AML-193 (cell line): ENCODE measurements at places on chromosomes 2 and 18.

- no peak for DNase-seq
Measured at GRCh38 chr2:48792030-48792429, 36.5 kb upstream of the LHCGR start.

DNA sequence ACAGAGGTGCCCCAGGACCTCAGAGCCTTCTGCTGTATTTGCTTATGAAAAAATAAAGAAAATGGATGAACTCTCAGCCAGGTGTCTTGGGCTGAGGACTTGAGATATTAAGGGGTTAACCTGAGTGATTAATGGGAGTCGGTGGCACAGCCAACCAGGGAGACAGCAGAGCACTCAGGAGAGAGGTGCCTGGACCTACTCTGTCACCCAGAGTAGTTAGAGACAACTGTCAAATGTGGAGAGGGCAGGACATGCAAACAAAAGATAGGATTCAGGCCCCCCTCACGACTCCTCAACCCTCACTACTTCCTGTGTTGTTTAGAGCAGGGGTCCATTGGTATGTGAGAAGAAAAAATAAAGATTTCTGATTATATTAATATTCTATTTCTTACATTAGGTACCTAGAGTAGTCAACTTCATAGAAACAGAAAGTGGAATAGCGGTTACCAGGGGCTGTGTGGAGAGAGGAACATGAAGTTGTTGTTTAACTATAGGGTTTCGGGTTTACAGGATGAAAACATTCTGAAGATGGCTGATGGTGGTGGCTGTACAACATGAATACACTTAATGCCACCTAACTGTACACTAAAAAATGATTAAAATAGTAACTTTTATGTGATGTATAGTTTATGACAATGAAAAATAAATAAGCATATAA, 28.6 kb upstream of the CETN1 start:
- DNase-seq = no peak

DNA sequence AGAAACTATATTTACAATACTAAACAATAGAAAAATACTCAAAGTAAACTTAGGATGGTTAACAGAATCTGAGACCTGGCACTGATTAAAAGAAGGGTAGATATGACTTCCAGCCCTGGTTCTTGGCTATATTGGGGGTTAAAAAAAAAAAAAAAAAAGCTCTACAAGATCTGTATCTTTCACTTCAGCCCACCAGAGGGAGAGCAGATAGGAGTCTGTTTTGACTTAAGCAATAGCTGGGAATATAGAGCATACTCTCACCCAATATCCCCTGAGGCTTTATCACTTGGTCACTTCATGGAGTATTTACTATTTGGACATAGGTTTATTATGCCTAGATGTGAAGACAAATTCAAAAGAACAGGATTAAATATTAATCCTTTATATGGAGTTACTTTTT, 598.9 kb upstream of the LINC00305 start:
- DNase-seq = no peak

DNA sequence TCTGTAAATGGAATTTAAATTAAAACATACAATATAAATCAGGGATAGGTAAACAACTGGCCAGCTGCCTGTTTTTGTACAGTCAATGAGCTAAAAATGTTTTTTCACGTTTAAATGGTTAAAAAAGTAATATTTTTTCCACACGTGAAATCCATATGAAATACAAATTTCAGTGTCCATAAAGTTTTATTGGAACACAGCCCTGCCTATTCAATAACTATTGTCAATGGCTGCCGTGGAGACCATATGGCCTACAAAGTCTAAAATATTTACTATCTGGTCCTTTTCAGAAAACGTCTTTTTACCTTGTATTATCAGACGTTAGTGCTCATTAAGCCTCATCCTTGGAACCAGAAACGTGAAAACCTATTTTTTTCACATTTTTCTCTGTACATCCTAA, 1.3 kb downstream of the TMEM17 start:
- no peak for DNase-seq

DNA sequence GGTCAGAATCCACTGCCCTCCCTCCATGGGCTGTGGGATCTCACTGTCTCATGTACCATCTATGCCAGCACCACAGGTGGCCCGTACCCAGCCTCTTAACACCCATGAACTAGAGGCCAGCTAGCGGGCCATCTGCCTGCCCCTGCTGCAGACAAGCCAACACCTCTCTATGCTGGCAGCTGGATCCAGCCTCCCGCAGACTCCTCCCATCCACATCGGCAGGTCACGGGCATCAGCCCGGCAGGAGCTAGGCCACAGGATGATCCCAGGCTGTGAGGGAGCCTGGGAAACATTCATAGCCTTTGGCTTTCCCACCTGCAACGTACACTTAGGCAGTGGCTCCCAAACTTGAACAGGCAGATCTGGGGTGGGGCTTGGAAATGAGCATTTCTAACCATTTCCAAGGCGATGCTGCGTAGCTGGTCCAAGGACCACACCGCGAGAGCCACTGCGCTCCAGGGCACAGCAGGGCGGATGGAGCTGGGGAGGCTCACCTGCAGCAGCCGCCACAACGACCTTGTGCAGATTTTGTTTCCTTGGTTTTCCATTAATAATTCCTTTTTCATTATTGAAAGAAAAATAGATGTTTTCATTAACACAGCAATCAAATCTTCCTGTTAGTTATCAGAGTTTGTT, 114.7 kb downstream of the KCNF1 start:
- no peak for DNase-seq

DNA sequence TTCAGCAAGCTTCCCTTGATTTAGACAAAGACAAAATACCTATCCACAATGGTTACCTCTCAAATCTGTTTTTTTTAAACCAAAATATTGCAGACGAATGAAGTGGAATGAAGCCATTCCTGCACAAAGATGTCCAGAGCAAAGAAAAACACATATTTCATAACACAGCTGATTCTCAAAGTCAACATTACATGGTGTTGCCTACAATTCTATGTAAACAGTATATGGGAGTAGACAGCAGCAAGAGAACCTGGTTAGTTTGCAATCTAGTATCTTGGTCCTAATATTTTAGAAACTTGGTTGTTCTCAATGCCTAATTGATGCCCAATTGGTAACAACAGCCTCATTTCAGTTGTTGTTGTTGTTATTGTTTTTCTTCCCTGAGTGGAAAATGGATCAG, 1240.9 kb upstream of the CHAC2 start:
- DNase-seq = no peak

GRCh38 chr2:42910645-42911405, 118.4 kb upstream of the HAAO start:
- no peak for DNase-seq

GRCh38 chr2:5111581-5111980, 580.6 kb upstream of the SOX11 start:
- no peak for DNase-seq

- no peak for DNase-seq
Measured at GRCh38 chr2:218031771-218032257, 29.0 kb upstream of the TNS1 start.

DNA sequence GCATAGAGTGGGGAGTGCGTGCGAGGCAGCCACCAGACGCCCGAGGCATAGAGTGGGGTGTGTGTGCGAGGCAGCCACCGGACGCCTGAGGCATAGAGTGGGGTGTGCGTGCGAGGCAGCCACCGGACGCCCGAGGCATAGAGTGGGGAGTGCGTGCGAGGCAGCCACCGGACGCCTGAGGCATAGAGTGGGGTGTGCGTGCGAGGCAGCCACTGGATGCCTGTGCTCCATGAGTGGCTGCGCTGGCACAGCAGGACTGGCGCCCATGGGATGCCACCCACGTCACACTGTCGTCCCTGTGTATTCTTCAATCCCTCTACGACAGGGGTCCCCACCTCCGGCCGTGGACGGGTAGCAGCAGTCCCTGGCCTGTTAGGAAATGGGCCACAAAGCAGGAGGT, 221.9 kb downstream of the HDAC4 start:
- no peak for DNase-seq

DNA sequence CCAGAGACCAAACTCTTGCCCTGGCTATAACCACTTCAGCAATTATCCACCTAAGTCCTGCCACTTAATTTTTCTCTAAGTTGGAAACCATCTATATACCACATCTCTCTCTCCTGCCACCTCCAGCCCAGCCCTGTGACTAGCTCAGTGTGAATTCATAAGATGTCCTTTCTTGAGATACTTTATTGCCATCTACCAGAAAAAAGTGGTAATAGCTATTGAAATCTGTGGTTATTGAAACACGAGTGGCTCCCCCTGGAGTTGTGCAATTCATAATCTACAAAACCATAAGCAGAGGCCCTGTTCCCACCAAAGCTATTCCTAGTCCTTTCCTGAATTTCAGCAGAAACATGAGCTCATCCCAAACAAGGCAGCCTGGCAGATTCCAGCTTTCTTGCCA, 324.0 kb downstream of the TXNL1 start:
- no peak for DNase-seq

DNA sequence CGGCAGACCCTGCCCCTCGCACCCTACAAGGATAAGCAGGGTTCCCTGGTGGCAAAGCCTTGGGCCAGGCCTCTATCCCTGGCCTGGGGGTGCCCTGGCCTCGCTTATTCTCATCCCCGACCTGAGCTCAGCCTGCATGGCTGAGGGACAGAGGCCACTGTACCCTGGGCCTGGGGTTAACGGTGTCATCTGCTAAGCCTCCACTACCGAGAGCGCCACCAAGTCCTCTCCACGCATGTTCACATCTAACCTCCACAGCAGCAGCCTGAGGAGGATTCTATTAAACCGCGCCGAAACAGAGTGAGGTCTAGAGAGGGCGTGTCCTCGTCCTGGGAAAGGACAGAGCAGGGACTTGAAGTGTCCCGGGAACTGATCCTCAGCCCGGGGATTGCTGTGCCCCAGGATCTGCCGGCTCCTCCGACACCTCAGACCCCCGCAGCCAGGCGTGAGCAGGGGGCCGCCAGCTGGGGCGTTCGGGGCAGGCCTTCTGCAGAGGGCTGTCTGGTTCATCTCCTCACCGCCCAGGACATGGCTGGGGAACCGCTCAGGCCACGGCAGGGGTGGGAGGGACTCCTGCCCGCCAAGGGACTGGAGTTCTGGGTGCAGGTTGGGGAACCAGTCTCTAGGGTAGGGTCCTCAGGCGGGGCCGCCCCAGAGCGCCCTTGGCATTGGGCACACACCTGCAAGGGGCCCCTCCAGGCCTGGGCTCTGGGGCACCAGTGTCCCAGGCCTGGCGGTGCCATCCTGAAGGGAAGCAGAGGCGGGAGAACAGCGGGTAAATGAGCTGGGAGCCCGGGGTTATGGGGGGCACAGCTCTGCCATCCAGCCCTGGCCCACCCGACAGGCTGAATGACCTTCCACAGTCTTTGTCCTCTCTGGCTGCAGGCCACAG, 68.0 kb upstream of the SMAD7 start:
- no peak for DNase-seq

GRCh38 chr2:213989207-213989606, 421.6 kb upstream of the VWC2L start:
- DNase-seq = no peak

DNA sequence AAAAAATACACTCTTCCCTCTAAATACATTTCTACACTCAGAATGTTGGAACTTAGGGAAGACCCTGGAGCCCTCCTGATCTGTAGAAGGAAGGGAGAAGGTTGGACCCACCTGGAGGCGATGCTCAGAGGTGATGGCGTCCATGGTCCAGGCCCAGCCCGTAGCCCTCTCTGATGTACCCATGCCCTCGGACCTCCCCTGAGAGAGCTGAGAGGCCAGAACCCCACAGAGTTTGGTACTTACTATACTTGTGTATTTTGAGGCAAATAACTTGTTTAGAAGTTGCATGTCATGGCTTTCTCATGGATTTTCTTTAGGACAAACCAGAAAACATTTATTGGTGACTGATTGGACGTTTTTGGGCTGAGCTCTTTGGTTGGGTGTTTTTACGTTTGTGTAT, 10.5 kb downstream of the CTDP1 start:
- DNase-seq = no peak

GRCh38 chr2:28135799-28136198, 245.3 kb downstream of the BABAM2 start:
- no peak for DNase-seq

DNA sequence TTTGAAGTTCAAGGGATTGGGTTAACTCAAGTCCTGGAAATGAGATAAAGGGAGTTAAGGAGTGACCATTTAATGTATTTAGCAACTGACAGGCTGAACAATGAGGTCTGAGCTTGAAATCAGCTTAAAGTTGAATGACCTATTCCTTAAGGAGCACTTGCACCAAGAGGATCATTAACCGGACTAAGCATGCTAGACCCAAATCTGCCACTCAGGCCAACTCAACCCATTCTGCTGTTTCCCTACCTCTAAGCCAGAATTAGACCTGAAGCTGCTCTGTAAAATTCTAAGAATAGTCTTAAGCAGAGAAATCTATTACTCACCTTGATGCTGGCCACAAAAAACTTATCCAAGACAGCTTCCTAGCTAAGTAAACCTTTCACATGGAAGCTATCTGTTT, 59.8 kb downstream of the SPRED2 start:
- DNase-seq = no peak

DNA sequence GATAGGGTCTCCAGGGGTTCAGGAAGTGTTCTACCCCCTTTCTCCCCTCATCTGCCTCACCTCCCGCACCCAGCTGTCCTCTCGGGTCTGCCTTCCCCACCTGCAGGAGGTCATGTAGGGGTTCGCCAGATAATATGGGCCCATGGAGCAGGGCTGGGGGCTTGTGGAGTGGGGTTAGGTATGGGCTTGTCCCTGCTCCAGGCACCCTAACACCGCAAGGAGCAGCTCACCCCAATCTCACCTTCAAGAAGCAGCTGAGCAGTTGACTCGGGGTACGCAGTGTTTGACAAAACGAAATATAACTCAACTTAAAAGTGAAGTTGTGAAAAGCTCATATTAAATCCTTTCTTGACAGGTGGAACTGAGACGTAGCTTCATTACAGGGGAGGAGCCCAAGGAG, 99.6 kb downstream of the CTIF start:
- DNase-seq = no peak
